ENCODE measurements at places on chromosomes 7 and 10.

DNA sequence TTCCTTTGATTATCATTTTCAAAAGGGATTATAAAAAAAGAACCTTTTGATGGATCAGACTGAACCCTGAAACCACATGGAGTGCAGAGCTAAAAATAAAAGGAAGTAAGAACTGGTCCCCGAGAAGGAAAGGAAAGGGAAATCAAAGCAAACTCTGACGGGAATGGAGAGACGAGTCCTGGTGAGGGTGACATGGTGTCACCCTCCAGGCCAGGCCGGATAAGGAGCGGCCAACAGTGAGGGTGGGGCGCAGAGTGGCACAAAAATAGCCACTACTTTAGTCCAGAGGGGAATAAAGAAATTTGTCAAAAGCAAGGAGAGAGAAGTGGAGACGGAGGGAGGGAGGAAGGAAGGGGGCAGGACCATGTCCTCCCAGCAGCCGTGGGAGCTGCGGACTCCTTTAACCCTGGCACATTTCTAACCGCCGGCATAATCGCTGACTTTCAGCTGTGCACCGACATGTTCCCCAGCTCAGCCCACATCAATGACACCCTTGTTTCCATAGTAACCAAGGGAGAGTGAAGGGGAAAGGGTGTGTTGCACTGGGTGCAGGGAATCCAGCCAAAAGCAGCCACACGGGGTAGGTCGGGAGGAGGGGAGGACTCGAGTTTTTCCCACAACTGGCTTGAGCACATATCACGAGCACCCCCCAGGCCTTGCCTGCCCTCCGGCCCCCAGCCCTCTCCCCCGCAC lies 29.7 kb downstream of the TRIM8 start:
- peak; percentile 51 for DNase-seq

DNA sequence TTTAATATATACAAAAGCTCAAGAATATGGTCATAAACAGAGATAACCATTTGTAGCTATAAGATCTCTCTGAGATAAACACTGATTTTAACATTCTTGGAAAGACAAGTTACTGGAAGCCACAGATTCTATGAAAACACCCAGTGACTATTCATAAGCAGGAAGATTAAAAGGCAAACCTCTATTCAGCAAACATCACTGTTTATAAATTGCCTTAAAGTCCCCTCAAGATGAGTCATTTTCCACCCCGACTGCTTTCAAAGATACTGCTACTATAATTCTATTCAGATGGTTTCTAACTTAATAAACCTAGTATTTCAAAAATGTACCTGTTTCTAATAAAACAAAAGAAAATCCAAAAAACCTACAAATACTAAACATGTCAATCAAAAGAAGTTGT lies 21.0 kb downstream of the TM9SF3 start:
- no peak for DNase-seq

DNA sequence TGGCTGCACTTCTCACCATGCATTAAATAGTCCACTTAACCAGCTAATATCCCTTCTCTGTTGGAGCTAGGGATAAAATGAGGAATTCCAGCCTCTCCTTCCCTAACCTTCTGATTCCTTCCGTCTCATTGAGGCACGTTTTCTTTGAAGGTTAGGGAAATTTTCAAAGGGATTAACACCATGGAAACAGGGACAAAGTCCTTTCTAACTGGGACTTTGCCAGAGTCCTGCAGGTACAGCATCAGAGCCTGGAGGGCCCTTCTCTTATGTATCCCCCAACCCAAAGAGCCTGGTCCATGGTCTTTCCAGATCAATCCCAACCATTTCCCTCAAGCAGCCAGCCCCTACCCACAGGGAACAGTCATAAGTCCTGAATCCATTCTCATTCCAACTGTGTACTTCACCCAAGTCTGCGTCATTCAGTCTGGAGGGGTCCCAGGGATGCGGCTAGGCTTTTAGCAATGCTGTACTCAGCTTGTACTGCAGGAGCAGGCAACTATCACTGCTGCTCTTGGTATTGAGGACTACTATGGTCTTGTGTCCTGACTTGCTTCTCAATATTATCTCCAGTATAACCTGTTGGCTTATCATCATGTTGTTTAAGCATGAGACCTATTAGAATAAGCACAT lies 34.6 kb upstream of the CROT start:
- no peak for DNase-seq

DNA sequence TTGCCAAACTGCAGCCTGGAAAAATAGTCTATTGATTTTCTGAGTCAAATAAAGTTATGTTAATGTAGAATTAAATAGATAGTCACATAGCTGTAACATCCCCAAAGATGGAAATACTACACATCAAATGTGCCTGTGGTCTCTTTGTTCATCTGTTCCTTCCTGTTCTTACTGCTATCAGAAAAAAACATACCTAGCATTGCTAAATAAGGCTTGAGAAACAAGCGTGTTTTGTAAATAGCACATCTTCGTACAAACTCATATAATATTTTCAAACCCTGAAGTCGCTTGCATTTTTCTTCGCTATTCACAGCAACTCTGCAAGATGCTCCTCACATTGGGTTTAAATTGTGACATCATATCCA lies 116.1 kb downstream of the KLF6 start:
- DNase-seq: no peak

GRCh38 chr7:74101061-74101681 lies 17.6 kb downstream of the LIMK1 start:
- DNase-seq: no peak

- DNase-seq: no peak
Measured at GRCh38 chr7:41478187-41478586, 224.7 kb downstream of the INHBA start.

GRCh38 chr7:47661051-47661714 lies 79.3 kb upstream of the TNS3 start:
- DNase-seq: no peak

- no peak for DNase-seq
Measured at GRCh38 chr10:121854809-121855445, 72.9 kb downstream of the ATE1 start.

- no peak for DNase-seq
Measured at GRCh38 chr7:28442540-28443420, 30.5 kb downstream of the CREB5 start.

DNA sequence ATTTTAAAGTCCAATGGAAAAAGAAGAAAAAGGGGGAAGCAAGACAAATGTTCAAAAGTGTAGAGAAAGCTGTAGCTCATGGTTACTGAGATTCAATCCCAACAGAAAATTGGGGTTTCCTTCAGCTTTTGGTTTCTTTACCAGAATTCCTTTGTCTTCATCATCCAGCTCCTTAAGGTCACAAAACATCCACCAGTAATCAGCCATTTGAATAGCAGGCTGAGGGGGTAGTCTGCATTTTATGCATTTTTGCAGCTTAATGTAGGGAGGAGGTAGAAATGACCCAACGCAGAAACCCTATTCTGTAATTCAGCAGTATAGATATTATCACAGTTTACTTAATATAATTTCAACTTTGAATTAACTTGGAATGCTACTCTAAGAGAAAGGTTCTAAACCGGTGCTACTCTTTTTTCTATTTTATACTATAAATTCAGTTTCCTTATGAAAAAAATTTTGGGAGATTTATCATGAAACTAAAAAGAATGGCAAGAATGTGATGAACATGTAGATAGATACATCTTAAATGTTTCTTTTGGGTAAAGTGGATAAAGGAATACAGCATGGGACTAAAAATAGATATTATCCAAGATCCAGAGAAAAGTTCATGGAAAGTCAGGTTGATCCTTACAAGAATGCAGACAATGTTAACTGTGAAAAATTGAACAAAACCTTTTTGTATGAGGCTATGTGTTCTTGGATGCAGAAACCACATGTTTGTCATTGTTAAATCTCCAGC lies 596.9 kb downstream of the PHTF2 start:
- DNase-seq: no peak

- no peak for DNase-seq
Measured at GRCh38 chr10:57743711-57744110, 524.0 kb downstream of the IPMK start.

DNA sequence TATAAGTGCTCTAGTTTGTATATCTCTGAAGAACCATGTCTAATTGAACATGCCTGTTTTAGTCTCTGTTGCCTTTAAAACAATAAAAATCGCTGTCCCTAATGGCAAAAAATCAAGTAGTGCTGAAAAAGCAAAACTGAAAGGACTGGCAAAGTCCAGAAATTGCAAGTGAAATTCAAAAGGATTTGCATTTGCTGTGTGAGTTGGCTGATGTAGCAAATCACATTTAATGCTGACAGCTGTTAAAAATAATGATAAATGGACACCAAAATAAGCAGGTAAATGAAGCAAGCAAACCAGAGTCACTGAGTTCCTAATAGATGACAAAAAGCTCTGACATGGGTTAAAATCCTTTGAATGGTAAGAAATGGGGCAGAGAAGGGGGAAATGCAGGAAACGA lies 874.1 kb downstream of the GRM8 start:
- DNase-seq: no peak

DNA sequence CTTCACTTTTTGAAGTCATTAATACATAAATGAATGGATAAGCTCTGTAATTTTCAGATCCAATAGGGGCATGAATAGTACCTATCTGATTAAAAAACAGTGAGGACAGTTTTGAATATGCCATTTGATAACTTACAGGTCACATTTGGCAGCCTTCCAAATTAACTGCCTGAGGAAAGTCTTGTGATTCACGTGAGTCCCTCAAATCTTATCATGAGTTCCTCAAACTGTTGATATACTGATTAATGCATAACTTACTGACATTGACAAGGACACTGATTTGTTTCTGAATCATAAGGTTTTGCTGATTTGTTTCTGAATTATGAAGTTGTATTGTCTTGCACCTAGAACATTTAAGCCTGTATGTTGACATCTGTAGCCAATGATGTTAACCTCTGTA lies 55.1 kb downstream of the ANKMY2 start:
- DNase-seq: no peak

DNA sequence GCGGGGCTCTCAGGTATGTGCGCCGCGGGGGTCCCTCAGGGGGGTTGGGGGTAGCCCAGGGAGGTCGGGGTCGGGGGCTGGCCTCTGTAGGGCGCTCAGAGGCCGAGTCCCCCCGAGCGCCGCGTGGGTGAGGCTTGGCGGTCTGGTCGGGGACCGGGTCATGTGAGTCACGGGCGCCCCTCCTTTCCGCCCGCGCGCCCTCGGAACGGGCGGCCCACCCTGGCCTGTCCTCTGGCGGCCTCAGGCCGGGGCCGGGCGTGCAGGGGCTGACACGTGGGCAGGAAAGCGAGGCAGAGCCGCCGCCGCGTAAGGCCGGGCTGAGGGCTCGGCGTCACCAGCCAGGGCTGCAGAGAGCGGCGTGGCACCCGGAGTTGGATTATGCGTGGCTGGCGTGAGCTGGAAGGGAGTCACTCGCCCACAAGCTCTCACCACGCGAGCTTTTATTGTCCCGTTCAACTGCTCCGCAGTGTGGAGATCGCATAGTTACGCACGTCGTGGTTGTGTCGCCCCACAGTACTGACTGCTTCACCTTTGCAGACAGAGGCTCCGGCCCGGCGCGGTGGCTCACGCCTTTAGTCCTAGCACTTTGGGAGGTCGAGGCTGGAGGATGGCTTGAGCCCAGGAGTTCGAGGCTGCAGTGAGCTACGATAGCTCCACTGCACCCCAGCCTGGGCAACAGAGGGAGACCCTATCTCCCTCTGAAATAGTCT lies 385 bp downstream of the SHLD2 start:
- DNase-seq: peak; percentile 86

- no peak for DNase-seq
Measured at GRCh38 chr10:95261926-95262325, 28.9 kb downstream of the PDLIM1 start.

- DNase-seq: no peak
Measured at GRCh38 chr7:119748251-119748860, 524.6 kb upstream of the KCND2 start.

GRCh38 chr7:69211336-69211735 lies 386.9 kb upstream of the AUTS2 start:
- no peak for DNase-seq

- no peak for DNase-seq
Measured at GRCh38 chr10:34528320-34528719, 286.8 kb downstream of the PARD3 start.

DNA sequence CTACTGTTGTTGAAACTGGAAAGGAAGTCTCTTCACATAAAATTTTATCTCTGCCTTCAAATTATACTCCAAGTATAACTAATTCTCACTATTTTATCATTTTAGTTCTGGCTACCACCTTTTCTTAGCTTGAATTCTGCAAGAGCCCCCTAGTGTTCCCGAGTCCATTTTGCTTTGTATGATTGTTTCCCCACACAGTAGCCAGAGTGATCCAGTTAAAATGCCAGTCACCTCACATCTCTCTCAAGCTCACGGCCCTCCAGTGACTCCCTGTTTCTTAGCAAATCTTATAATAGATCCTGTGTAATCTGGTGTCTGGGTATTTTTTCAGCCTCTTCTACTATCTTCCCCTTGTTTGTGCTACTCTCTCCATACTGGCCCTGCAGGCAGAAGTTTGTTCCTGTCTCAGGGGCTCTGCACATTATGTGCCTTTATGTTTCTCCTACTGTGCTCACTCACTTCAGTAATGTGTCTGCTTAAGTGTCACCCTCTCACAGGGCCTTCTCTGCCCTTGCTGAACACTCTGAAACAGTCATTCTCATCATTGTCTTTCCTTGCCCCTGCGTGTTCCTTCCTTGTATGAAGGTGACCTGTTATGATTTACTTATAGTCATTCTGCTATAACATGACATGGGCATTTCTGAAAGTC lies 8.9 kb downstream of the WAC start:
- no peak for DNase-seq

GRCh38 chr10:78596556-78596955 lies 472.2 kb upstream of the ZMIZ1 start:
- DNase-seq: no peak

DNA sequence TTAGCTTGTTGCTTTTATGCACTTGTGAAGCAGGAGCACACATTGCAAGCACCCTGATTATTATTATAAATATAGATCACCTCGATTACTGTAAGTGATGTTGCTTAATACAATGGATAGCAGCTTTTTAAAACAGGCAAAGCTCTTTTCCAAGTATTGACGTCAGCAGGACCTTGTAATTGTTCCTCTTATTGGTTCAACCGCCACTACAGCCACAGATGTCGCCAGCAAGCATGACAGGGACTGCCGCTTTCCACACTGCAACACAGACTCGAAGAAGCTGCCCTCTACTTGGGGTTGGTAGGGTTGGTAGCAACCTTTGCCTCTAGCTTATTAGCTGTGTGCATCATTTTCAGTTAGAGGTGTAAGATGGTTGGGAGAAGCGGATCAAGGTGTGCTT lies 167.6 kb downstream of the ZNF365 start:
- no peak for DNase-seq

DNA sequence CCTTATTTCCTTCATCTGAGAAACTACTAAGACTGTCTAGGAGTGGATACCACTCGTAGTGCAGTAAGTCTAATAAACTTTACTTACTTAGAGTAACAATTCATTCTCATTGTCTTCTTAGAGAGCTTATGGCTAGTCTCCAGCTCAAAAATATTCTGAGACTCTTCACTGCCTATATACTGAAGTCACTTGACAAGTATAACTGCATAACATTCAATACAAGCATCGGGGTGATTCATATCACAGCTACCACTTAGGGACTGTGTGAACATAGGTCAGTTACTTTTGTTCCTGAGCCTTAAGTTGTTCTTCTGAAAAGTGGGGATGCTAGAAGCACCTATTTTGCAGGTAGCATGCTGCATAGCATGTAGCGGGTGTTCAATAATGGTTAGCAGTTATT lies 111.0 kb downstream of the HTR7 start:
- no peak for DNase-seq
